ENCODE measurements at places on chromosomes 2 and 18.

GRCh38 chr2:119264781-119265692, 41.4 kb downstream of the STEAP3 start:
- DNase-seq = no peak

DNA sequence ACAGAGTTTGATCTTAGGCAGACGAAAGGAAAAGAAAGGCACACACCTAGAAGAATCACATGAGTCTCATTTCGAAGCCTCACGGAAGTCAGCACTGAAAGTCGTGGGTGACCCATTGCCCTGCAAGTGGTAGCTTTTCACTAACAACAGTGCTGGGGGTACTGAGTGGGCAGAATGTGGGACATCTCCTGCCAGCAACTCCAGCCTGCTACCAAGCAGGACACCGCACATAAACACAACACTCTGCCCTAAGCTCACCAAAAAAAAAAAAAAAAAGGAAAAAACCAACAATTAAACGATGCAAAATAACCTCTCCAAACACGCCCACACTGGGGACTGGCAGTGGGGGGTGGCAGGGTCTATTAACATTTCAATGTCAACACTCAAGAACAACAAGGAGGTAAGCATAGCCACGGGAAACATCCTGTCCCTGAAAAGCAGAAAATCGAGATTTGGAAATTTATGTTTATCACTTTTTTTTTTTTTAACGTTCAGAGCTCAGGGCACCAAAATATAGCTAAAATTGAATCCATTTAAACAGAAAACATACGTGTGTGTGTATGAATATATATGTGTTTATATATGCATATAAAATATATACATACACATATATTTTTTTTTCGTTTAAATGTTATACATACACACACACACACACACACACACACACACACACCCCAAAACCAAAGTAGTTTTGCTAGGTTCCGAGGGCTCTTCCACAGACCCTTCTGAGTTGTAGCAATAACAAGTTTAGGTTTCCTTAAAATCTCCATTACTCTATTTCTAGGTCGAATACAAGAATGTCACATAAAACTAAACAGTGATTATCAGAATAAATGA, 2.2 kb downstream of the INO80D start:
- no peak for DNase-seq

GRCh38 chr2:4693266-4693665, 989.9 kb downstream of the DCDC2C start:
- no peak for DNase-seq

DNA sequence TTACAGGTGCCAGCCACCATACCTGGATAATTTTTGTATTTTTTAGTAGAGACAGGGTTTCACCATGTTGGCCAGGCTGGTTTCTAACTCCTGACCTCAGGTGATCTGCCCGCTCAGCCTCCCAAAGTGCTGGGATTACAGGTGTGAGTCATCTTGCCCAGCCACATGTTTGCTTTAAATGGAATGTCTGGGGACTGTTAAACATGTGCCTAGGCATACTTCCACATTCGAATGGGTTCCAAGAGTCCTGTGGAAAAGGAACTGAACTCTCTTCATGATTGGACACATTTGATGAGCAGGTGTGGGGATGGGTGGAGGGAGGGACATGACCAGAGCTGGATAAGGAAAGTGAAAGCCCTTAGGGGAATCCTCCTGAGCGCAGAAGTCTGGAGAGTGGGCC, 58.4 kb upstream of the GREB1L start:
- no peak for DNase-seq

GRCh38 chr18:23548275-23548674, 38.0 kb downstream of the NPC1 start:
- no peak for DNase-seq

- no peak for DNase-seq
Observed at GRCh38 chr18:78378403-78378802, 601.2 kb upstream of the SALL3 start.

DNA sequence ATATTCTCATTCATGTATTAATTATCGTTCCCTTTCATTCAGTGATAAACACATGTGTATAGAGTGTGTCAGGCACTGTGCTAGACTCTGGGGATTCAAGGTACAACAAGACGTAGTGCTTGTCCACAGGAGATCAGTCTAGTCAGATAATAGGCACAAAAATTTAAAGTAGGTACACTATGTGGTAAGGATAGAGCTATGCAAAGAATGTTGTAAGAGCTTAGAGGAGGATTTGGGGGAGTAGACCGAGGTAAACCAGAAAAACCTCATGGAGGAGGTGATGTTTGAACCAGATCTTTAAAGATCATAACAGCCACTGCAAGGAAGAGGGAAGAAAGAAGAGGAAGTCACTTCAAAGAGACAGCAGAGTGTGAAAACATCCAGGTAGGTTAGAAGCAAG, 256.9 kb upstream of the DDX18 start:
- no peak for DNase-seq

DNA sequence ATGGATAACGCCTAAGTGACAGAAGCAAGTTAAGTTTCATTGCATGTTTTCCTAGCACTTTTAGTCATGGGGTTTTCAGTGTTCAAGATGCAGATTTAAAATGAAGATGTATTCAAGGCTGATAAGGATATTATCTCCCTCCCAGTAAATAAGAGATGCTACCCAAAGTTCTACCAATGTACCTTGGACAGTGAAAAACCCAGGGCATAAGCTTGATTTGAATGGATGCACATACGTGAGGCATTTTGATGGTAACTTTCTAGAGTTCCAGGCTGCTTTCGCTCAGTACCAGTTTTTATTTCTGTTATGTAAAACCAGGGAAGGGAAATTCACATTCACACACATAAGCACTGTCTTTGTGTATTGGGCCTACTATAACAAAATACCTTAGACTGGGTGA, 90.3 kb downstream of the STK39 start:
- no peak for DNase-seq

DNA sequence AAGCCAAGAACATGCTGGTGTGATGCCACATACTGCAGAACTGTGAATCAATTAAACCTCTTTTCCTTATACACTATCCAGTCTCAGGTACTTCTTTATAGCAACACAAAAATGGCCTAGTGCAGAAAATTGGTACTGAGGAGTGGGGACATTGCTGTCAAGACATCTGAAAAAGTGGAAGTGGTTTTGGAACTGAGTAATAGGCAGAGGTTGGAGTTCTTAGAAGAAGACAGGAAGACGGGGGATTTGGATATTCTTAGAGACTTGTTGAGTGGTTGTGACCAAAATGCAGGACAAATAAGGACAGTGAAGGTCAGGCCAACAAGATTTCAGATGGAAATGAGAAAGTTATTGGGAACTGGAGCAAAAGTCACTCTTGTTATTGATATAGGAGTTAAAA, 31.3 kb upstream of the CDH2 start:
- no peak for DNase-seq

DNA sequence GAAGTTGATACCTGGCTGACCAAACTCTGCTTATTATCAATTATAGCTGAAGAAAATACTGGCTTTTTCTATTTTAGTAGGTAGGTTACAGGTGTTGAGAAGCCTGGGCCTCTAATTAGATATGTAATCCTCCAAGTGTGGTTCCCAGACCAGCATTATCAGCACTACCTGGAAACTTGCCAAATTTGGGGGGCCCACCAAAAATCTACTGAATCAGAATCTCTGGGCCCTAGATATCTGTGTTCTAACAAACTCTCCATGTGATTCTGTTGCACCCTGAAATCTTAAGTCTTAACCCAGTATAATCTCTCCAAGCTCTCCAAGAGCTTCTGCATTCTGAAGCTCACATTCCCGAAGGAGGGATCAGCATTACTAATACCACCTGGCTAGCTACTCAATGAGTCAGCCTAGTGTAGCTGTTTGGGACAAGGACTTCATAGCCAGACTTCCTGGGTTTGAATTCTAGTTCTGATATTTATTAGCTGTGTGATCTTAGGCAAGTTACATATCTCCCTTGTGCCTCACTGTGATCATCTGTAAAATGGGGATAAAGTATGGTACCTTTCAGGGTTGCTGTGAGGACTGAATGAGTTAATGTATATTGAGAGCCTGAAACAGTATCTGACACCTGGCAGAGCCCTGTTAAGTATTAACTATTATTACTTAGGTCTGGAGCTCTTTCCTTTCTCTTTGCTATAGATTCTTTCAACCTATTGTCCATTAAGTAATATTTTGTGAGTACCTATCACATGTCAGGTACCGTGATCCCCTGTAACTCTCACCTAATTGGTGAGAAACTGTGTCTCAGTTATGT, 94.1 kb upstream of the CD302 start:
- no peak for DNase-seq

DNA sequence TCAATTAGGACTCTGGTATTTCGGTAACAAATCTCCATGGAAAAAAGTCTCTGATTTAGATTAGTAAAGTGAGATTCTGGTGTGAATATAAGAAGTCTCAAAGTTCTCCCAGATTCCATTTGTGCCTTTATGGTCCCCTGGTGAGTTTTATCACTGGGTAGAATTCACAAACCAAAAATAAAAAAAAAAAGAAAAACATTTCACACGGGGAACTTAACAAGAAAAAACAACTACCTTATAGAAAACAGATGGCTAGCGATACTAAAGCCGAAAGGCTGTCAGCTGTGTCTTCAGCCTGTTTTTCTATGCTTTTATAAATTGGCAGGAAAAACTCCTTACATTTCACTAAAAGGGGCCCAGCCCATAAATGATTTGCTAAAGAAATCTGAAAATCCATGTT, 50.6 kb downstream of the COL5A2 start:
- no peak for DNase-seq

DNA sequence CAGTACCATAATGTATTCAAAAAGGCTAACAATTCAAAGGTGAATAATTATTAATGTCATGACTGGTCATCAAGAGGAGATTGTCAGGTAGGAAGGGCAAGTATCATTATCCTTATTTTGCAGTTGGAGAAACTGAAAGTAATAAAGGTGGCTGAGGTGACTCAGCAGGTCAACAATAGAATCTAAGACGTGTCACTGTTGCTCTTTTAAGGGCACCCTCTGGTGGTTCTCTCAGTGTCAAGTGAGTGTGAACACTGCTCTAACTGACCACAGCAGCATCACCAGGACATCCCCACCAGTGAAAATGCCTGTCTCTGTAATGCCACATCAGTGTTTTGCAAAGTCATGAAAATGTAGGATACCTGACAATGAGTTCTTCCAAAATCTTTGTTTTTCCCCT, 69.7 kb downstream of the DCC start:
- no peak for DNase-seq

DNA sequence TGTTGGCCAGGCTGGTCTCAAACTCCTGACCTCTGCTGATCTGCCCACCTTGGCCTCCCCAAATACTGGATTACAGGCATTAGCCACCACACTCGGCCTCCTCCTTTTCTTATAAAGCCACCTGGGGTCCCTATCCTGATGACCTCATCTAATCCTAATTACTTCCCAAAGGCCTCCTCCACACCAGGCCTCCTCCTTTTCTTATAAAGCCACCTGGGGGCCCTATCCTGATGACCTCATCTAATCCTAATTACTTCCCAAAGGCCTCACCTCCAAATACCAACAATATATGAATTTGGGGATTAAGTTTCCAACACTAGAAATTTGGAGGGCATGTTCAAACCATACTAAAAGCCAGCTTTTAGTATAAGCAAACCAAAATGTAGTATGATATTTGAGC, 9.7 kb upstream of the RMC1 start:
- DNase-seq = no peak

DNA sequence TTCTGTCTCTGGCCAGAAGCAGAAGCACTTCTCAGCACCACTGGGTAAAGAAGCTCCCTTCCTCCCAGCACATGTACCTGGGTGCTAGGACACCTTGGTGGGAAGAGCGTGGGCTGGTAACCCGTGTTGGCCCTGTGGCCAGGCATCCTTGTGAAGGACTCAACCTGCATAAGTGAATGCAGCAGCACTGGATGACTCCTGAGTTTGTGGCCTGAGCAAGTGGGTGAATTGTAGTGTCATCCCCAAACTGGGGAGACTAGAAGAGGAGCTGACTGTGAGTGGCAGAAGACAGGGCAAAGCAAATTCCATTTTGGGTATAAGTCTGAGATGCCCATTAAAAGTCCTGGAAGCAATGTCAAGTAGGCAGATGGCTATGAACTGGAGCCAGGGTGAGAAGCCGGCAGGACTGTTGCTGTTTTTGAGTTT, 63.4 kb downstream of the STAT1 start:
- DNase-seq = no peak

GRCh38 chr2:190069936-190070696, 7.6 kb upstream of the MSTN start:
- DNase-seq = no peak

DNA sequence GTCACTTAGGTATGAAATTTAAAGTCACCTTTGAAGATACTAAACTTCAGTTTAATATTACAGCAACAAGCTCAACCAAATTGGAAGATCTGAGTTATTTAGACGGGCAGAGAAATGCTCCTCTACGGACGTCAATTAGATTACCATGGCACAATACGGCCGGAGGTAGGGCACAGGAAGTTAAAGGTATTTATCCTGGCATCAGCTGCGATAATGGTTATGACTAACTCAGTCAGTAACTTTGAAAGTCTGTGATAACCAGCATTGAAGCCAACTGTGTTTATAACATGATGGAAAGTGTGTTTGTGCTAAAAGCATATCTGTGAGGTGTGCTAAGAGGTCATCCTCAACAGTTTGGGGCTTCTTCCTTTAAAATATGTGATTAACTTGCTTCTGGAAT, 117.3 kb downstream of the WDSUB1 start:
- no peak for DNase-seq

- no peak for DNase-seq
Observed at GRCh38 chr2:68653538-68653982, 10.2 kb downstream of the PROKR1 start.

GRCh38 chr2:217621391-217621801, 381.4 kb downstream of the TNS1 start:
- DNase-seq = no peak

- no peak for DNase-seq
Observed at GRCh38 chr2:236498369-236498768, 71.3 kb upstream of the ACKR3 start.

DNA sequence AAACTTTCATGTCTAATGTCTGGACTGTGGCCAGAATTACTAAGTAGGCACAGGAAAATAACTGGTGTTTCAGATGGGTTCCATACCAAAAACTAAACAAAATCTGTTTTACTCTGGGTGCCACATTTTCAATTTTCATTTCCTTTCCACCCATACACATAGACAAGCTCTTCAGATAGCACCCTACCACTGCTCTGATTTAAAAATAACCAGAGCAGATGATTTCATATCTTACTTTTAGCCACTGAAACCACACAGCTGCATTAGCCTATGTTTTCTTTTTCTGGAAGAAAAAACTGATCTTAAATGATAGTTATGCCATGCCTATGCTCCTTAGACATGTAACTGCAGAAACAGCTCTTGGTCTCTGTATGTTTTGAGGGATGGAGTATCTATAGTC, 647.6 kb downstream of the CPS1 start:
- no peak for DNase-seq
